ENCODE measurements at places on chromosomes 11 and 22. TPM values are rescaled to one million over a fixed set of nuclear protein-coding genes. Genes with fewer than 3 reads are reported as not detected.

Gene FIBP
- total RNA-seq: 39.7 TPM

Gene TMPRSS4
- total RNA-seq: not detected

Gene DCUN1D5
- 19.7 TPM for total RNA-seq

Gene RBMXL2
- not detected for total RNA-seq

Gene AMOTL1
- total RNA-seq: 78.9 TPM

Gene CDC42EP1
- total RNA-seq: 59.3 TPM

Gene MMP26
- total RNA-seq: not detected
